H7 (cell line): ENCODE measurements at places on chromosomes 16 and 17.

DNA sequence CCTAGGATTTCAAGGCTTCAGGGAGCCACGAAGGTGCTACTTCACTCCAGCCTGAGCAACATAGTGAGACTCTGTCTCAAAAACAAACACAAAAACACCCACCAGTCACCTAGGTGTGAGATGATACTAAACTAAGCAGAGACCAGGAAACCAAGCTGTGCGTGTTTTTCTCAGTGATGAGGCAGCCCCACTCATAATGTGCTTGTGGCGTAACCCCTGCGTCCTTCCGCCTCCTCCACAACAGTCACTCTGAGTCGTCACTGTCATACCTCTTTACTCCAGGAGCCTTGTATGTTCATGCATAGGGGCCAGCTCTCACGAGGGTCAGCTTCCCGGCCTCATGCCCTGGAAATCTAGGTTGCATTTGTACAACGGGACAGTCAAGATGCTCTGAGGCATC, 31.1 kb upstream of the SLC47A1 start:
- DNase-seq, result no peak

GRCh38 chr16:73371584-73372319, 323.8 kb upstream of the ZFHX3 start:
- no peak for DNase-seq

DNA sequence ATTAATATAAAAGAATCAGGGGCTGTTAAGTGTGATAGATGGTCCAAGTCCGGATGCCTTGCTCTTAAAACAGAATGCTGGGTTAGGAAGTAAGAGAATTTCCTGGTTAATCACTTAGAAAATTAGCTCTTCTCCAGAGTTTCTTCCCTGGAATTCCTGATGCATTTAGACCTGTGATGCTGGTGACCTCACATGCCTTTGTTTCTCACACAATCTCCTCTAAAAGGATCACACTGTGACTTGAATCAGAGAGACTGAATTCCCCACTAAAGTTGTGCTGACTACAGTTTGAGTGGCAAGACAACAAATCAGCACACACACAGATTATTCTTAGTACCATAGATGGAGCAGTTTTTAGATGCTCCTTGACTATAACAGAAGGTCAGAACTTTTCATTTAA, 4.4 kb upstream of the RNF43 start:
- DNase-seq, result peak; percentile 25

- no peak for DNase-seq
These were observed 60.8 kb downstream of the COPRS start for GRCh38 chr17:31798205-31798724.

DNA sequence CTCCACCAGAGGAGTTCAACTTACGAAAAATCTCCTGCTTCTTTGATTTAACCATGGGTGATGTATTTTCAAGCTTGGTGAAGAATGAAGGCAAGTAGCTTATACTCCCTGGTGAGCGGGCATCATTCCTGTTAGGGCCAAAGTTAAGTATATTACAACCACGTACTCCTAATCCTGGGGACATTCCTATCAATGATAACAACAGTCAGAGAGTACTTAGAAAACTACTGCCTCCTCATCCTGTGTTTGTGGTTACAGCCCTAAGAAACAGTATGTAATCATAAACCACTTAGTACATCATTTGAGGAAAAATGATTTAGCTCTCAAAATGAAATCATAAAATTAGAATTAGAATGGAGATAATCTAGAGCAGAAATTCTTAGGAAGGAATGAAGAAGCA, 47.3 kb downstream of the TTC19 start:
- DNase-seq, result no peak

DNA sequence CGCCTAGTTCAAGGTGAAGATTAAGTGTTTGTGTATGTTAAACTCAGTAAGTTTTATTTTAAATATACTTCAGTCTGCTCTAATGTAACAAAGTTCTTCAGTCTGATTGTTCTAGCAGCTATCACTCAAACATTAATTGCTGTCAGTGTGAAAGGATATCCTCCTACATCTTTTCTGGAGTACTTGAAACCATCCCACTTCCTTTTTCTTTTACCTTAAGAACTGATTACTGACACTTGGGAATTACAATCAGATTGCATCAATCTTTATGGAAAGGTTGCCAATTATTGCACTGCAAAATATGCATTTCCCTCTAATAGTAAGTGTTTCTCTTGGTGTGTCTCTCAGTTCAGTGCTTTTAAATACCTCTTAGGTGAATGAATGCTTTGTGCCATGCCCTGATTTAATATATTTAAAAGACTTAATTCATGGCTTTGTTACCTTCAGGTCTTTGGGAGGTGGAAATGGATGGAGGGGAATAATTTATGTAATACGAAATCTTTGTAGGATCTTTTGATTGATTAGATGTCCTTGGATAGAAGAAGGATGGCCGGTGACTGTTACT, 16.6 kb downstream of the MRTFB start:
- DNase-seq, result no peak

- peak; percentile 47 for DNase-seq
These were observed 406.3 kb downstream of the WWOX start for GRCh38 chr16:78505544-78506366.

DNA sequence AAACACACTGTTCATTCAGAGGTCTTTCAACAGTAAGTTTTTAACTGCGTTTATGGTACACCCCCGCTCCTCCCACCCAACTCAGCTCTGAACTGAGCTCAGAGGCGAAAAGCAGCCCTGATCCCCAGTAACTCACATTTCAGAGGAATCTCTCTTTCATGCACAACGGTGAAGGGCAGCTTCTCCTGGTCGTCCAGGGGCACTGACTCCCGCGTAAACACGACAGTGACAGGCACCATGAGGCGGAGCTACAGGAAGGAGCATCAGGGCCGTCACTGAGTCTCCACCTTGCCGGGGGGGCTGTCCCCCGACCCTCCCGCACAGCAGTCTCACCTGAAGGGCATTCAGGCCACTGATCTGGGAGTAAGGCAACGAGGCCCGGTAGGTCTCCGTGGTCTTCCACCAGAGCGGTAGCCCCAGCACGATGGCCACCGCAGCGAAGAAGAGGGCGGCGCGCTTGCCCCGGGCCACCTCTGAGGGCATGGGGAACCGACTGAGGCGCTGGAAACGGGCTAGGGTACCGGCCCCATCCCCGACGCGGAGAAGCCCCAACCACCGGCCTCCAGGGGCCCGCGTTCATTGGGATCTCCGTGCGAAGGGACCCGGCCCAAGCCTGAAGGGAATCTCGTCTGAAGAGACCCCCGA, 486 bp downstream of the PIGS start:
- DNase-seq, result peak; percentile 78

- DNase-seq, result peak; percentile 88
These were observed 1.1 kb downstream of the CHTF8 start for GRCh38 chr16:69131167-69131838.

DNA sequence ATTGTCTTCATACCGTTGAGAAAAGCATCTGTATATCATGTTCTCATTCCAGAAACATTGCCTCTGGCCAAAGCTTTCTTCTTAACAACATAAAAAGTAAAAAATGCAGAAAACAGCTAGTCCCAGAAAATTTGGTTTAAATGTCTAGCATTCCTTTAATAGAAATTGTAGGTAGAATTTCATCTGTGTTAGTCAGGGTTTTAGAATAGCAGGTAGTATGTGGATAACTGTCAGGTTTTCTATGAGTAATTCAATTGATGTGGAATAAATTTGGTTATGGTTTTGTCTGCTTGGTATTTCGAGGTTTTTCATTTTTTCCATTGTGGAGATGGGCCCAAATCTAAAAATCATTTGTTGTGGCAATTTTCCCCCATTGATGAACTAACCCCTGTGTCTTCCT, 616.7 kb downstream of the KCNJ2 start:
- DNase-seq, result no peak

GRCh38 chr17:49873466-49873865, 25.6 kb upstream of the TAC4 start:
- DNase-seq, result no peak

DNA sequence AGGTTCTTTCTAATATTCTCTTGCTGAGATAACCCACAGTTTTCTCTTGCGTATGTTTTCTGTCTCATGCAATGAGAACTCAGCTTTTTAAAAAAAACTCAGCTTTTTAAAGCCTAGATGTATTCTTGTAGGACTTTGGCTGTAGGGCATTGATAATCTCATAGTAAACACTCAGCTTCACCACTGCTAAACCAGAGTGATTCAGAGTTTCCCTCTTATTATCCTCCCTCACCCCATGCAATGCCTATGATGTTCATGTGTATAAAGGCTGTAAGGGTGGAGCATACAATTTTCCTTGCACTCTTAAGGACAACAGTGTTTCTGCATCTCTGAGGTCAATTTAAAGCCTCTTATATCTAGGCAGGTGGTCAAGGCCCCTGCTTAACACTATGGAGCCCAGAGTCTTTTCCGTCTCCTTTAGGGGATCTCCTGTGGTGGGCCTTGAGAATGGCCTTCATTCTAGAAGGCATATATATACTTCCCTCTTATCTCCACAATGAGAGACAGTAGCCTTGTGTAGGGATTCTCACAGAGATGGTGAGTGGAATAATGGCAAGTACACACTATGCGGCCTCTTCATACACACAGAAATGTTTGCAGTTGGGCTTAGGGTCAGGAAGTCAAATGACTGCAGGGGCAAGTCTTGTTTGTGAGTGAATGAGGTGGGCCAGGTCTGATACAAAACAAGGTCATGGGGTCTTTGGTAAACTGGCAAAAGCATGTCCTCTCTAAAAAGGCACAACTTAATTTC, 279.6 kb downstream of the HS3ST3A1 start:
- DNase-seq, result no peak

- no peak for DNase-seq
These were observed 44.3 kb upstream of the CHMP6 start for GRCh38 chr17:80947200-80947940.

DNA sequence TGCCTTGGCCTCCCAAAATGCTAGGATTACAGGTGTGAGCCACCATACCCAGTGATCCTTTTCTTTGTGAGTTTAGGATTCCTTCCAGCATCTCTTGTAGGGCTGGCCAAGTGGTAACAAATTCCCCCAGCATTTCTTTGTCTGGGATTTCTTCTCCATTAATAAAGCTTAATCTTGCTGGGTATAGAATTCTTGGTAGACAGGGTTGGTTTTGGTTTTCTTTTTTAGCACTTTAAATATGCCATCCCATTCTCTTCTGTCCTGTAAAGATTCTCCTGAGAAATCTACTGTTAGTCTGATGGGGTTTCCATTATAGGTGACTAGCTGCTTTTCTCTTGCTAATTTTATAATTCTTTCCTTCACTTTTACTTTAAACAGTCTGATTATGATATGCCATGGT, 173.0 kb upstream of the TOM1L1 start:
- no peak for DNase-seq

DNA sequence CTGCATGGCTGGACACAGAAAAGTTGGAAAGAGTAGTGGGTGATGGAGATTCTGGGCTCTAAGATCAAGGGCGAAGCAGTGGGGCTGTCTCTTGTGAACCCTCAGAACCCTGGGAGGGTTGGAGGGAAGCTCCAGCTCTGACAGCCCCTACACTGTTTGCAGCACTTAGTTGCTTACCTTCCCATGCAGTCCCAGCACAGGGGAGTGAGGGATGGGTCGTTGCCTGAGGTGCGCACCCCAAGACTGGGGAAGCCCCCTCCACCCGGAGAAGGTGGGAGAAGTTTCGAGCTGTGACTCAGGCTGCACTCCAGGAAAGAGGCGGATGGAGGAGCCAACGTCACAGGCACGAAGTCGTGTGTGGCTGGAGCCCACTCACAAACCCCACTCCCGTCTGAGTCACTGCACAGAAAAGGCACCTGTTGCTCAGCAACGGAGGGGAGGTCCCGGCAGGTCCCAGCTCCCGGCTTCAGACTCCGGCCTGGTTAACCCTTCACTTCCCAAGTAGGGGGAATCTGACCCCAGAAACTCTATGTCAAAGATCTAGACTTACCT, 60.1 kb downstream of the AIPL1 start:
- DNase-seq, result peak; percentile 61

GRCh38 chr17:60525685-60526514, at the start of gene APPBP2:
APPBP2 (minus strand) TSS chr17:60526242; CDS start chr17:60525931, 311 bp downstream.
- peak; percentile 91 for DNase-seq

DNA sequence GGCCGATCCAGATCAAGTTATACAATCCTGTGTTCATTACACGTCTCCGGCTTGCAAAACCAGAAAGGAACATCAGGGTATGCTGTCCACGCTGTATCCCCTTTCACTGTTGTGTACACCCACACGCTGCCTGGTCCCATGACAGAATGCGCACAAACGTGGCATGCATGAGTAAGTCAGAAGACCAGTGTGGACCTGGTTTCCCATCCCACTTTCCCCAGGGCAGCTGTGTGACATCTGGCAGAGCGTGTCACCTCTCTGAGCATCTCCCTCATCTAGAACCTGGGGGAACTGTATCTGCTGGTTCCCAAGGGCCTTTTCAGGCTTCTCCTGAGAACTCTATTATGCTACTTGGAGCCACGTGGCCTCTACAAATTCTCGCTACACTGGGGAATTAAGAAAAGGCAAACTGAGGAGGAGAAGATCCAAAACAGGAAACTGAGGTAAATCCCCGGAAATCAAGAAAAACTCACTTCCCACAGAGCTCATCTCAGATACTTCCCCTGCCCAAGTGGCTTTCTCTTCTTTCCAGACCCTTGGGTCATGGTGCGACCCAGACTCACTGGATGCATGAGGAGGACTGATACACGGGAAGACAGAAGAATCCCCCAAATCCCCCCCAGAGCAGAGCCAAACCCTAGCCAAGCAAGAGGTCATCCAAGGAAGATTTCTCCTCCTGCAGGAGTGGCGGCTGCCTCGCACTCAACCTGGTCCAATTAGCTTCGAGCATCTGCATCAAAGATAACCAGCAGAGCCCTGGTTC, 139.3 kb downstream of the GAS7 start:
- DNase-seq, result peak; percentile 30

DNA sequence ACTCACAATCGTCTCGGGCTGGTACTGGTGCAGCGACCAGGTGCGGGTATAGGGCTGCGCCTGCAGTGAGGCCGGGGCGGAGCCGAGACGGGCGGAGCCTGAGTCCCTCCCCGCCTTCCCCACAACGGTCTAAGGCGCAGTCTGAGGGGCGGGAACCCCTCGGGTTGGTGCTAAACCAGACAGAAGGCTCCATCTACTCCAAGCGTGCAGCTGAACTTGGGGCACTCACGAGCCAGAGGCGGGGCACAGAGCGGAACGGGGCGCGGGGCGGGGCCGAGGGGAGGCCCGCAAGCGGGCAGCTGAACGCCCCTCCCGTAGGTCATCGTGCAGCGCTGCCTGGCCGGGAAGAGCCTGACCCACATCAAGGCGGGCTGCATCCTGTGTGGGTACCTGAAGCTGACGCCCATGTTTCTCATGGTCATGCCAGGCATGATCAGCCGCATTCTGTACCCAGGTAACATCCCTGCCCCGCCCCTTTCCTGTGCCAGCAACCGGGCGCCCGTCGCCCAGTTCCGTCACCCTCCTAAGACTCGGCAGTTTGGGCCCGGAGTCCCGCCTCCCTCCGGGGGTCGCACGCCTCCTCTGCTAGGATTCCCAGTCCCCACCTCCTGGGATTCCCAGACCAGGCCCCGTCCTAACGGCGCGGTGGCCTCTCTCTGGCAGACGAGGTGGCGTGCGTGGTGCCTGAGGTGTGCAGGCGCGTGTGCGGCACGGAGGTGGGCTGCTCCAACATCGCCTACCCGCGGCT, 5.0 kb downstream of the SLC5A2 start:
- peak; percentile 97 for DNase-seq

DNA sequence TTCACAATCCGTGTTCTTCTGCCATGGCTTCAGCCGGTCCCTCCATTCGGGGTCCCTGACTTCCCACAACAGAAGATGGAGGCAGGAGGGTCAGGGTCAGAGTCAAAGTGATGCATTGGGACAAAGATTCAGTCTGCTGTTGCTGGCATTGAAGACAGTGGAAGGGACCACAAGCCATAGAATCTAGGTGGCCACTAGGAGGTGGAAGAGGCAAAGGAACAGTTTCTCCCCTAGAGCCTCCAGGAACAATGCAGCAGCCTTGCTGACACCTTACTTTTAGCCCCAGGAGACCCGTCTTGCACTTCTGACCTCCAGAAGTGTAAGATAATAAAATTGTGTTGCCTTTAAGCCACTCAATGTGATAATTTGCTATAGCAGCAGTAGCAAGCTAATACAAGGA, 55.9 kb downstream of the MFSD11 start:
- DNase-seq, result peak; percentile 59
